ENCODE measurements at places on chromosomes 2 and 18. TPM values are rescaled to one million over a fixed set of nuclear protein-coding genes. Genes with fewer than 3 reads are reported as not detected.

DNA sequence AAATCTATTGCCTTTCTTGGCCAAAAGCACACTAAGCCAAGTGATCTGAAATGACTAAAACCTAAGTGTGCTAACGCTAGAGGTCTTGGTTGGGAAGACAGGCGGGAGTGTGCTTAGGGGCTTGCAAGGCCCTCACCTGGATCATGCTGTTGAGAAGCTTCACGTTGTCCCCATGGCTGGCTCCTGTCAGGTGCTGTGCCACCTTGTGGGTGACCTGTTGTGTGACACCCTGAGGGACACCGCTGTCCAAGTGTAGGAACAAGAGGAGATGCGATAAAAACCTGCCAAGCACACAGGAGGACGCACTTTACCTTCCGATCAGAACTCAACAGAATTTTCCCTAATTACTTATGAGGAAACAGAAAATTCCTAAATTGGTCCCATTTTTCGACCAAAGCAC, 50.8 kb downstream of the EPG5 start:
- H3K27ac ChIP-seq = no peak overlapping the region
- H3K4me3 ChIP-seq = no peak overlapping the region
- no peaks in the 10 kb centered on the region for H3K27me3 ChIP-seq
- H3K36me3 ChIP-seq = peaks cover 5% of the 10 kb centered on the region
- DNase-seq = peak; percentile 22
- no peaks in the 10 kb centered on the region for H3K4me1 ChIP-seq

DNA sequence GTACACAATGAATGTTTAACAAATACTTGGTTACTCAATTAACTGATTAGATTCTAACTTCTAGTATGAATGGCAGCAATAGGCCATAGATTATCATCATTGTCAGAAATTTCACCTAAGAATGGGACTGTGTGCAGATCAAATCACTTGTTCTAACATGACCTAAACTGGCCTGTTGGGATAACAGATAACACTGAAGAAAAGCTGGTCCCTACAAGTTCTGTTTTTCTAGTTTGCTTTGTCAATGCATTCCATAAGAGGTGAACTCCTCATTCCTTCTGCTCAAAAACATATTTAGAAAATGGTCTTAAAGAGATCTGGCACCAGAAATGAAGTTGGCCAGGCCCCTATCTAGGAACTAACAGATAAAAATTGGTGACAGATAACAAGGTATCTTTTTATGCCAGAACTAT, 175.4 kb downstream of the THADA start:
- H3K27me3 ChIP-seq = no peaks in the 10 kb centered on the region
- H3K27ac ChIP-seq = no peak overlapping the region
- H3K4me1 ChIP-seq = peaks cover 14% of the 10 kb centered on the region
- H3K36me3 ChIP-seq = no peaks in the 10 kb centered on the region

DNA sequence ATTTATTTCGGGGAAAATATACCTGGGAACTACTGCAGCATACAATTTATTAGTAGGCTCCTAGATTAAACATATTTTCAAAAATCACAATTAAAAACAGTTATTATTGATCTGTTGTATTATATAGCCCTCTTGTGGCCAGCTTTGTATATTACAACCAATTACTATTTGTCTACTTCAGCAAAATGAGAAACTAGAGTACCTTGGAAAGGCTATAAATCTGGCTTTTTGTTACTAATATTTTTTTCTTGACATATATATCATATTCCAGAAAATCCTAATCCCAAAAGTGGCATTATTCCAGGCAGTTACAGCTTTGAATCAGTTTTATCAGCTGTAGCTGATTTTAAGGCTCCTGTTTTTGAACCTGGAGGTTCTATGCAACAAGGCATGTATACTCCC, 101.2 kb downstream of the UBR3 start:
- no peaks in the 10 kb centered on the region for H3K27me3 ChIP-seq
- DNase-seq = peak; percentile 69
- no peak overlapping the region for H3K4me3 ChIP-seq
- no peaks in the 10 kb centered on the region for H3K36me3 ChIP-seq
- H3K27ac ChIP-seq = no peak overlapping the region

Gene CHRNG
- total RNA-seq = not detected

Gene HRH4
- total RNA-seq = 0.17 TPM

DNA sequence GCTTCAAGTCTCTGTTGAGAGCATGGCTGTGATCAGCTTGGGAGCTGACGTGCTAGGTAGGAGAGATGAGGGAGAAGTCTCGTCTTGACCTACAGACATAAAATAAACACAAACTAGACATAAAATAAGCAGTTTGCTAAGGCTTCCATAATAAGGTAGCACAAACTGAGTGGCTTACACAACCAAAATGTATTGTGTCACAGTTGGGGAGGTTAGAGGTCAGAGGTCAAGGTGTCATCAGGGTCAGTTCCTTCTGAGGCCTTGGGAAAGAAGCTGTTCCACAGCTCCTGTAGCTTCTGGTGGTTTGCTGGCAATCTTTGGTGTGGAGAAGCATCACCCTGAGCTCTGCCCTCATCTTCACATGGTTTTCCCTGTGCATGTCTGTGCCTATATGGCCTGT, 20.2 kb downstream of the DAW1 start:
- no peaks in the 10 kb centered on the region for H3K4me1 ChIP-seq
- H3K27ac ChIP-seq = no peak overlapping the region
- no peaks in the 10 kb centered on the region for H3K36me3 ChIP-seq
- no peak overlapping the region for H3K4me3 ChIP-seq
- no peaks in the 10 kb centered on the region for H3K27me3 ChIP-seq

Gene TRABD2A
- 15.7 TPM for total RNA-seq

Gene NAT8
- total RNA-seq = not detected

Gene CNPPD1
- total RNA-seq = 18.2 TPM
